Right cardiac atrium (tissue), 5 donors: ENCODE measurements at places on chromosomes 7 and 10. TPM values are rescaled to one million over a fixed set of nuclear protein-coding genes. Genes with fewer than 3 reads are reported as not detected.

The CTAGE4 gene
- 0.41 TPM for polyA plus RNA-seq

GRCh38 chr7:47345857-47346298, 236.0 kb downstream of the TNS3 start:
- no peak for DNase-seq

GRCh38 chr7:140316165-140316661, 82.1 kb downstream of the SLC37A3 start:
- DNase-seq = peak; percentile 81

DNA sequence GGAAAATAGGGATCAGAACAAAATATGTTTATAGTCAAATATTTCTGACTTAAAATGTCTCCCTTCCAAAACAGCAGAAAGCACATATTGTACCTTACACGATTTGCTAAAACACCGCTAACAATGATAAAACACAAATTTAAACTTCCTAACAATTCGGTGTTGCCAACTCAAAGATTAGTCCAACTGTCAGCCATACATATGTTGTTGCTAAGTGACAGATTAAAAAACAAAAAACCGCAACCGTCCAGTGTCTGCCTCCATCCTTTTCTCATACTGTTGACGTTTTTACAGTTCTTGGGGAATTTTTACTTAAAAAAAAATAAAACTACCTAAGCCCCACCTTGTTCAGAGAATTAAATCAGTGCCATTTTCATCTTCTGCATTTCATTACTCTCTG, 118.0 kb downstream of the RAB11FIP2 start:
- no peak for DNase-seq

The CCL26 gene
- 0.59 TPM for polyA plus RNA-seq

The ZNF853 gene
- 8.2 TPM for polyA plus RNA-seq

The UTF1 gene
- polyA plus RNA-seq = not detected

DNA sequence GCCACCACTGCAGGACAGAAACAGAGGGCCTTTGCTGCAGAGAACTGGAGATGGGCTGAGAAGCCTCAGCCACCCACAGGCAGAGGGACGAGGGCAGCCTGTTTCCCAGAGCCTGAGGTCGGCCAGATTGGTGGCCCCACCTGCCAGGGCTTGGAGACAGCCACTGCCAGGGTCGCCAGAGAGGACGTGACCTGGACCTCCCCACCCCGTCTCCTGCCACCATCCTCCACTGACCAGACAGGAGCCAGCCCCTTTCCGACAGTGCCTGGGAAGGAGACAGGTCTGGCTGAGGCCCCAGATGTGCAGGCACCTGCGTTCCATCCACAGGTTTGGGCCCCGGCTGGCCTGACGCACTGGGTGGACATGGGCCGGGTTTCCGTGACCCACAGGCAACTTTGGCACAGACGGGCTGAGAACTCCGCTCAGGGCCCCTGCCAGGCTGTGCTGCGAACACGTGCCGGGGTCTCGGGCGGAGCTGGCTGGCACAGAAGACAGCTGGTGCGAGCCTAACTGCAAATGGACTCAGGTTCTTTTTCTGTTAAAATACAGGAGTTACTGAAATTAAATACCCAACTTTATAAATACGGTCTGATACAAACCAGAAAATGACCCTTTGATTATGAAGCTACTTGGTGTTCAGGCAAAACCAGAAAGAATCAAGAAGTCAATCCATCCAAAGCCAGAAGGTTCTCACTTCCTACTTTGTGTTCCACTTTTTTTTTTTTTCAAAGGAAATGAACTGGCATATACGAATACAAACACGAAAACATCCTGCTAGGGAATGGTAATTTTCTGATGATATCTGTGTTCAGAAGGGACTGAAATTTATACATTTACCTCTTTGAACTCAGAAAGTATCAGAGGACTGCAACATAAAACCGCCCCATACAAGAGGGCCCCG, 6.9 kb downstream of the COX19 start:
- no peak for DNase-seq

DNA sequence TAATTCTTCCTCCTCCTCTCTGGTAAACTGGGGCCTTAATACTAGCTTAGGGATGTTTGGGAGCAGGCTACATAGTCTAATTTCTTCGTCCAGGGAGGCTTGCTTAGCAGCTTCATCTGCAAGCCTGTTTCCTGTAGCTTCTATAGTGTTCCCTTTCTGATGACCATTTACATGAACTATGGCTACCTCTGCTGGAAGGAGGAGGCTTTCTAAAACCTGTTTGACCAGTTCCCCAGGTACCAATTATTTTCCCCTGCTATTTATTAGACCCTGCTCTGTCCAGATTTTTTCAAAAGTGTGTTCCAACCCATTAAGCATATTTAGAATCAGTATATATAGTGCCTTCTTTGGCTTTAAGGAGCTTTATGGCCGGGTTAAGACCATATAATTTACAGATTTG, 38.8 kb upstream of the DNAH11 start:
- no peak for DNase-seq

The CYP3A4 gene
- polyA plus RNA-seq = 0.16 TPM

DNA sequence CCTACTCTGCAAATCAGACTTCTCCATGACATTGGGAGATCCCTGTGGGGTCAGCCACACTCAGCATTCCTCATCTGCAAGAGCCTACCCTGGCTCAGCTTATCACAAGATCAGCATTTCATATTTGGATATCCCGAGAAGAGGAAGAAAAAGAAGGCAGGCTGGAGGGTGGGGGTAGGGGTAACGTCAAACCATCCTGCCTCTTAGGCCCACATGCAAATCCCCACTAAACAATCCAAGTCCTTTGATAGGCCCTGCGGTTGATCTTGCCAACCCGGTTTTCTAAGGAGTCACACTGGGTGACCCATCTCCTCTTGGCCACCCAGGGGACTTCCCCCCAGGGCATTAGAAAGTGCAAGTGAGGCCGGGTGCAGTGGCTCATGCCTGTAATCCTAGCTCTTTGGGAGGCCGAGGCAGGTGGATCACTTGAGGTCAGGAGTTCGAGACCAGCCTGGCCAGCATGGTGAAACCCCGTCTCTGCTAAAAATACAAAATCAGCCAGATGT, 128.0 kb upstream of the CALN1 start:
- DNase-seq = no peak

DNA sequence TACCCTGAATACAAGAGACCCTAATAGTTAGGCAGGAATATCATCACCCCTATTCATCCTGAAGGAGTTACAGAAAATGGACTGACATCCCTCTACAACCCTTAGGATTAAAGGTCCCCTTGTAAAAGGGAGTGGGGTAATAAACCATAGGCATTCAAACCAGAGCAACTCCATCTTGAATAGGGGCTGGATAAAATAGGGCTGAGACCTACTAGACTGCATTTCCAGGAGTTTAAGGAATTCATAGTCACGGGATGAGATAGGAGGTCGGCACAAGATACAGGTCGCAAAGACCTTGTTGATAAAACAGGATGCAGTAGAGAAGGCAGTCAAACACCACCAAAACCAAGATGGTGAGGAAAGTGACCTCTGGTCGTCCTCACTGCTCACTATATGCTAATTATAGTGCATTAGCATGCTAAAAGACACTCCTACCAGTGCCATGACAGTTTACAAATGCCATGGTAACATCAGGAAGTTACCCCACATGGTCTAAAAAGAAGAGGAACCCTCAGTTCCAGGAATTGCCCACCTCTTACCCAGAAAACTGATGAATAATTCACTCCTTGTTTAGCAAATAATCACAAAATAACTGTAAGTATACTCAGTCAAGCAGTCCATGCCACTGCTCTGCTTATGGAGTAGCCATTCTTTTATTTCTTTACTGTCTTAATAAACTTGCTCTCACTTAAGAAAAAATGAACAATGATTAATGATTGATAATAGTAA, 37.2 kb downstream of the CUBN start:
- DNase-seq = no peak

DNA sequence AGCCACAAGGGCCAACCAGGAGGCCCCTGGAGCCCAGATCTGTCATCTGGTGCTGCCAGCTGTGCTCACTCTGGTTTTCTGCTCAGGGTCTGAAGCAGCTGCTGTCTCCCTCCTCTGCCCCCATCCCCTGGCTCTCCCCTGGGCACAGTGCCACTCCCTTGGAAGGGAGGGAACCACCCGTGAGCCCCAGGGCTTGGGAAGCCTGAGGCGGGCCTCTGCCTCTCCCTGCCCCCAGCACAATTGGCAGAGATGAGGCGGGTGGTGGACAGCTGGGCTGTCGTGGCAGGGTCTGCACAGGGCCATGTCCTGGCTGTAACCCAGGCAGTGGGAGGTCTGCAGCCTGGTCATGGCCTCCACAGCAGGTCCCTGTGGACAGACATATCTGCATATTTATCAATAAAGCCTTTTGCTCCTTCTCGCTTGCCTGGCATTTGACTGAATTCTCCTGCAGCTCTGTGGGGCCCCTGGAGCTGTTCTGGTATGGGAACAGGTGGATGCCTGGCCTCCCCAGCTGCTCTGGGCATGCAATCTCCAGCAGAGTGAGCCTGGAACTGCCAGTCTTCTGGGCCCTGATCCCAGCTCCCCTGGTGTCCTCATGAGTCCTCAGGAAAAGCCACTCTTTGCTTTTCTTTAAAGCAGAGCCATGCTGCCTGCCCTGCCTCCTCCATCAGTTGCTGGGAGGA, 1.6 kb upstream of the ANKRD2 start:
- no peak for DNase-seq

The NAT16 gene
- polyA plus RNA-seq = not detected

DNA sequence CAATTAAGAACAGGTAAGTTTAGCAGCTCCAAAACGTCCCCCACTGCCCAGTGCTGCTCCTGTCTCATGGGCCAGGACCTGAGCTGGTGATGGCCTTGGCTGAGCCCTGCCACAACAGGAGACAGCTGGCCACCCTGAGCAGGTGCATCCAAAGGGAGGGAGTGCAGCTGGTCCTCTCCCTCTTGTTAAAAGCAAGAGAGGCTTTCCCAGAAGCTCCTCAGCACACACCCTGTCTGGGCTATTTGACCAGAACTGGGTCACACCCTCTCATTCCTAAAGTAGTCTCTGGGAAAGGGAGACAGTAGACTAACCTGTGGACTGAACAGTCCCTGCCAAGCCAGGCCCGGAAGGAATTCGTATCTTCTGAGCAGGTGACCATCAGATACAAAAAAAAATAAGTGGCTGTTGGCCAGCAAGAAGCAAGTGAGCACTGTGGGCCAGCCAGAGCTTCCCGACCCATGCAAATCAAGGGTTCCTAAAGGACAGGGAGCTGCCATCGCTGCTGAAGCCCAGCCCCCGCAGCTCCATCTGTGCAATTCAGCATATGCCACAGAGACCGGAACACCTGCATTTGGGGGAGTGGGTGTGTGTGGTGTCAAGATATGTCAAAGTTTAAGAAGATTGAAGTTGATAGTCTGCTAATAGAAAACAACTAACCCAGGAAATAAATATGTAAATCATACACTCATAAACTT, 2.1 kb upstream of the TMEM72 start:
- no peak for DNase-seq

DNA sequence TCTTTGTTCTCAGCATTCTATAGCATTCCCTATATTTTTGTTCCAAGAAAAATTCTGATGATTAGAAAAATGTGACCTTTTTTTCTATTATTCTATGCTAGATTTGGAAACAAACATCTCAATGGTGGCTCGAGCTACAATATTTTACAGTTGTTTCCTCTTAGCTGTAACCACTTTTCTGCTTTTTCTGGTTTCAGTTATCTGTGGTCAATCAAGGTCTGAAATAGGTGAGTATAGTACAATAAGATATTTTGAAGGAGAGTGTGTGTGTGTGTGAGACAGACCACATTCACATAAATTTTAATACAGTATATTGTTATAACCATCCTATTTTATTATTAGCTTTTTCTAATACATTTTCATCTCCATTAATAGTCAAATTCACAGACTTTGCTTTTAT, 564.5 kb upstream of the GHITM start:
- DNase-seq = no peak
